Activated gamma-delta T cell treated with anti-CD3 and anti-CD28 coated beads, Interleukin-2, amount 50 U/mL, for 16 hours (primary cell): ENCODE measurements at places on chromosomes 16 and 17.

DNA sequence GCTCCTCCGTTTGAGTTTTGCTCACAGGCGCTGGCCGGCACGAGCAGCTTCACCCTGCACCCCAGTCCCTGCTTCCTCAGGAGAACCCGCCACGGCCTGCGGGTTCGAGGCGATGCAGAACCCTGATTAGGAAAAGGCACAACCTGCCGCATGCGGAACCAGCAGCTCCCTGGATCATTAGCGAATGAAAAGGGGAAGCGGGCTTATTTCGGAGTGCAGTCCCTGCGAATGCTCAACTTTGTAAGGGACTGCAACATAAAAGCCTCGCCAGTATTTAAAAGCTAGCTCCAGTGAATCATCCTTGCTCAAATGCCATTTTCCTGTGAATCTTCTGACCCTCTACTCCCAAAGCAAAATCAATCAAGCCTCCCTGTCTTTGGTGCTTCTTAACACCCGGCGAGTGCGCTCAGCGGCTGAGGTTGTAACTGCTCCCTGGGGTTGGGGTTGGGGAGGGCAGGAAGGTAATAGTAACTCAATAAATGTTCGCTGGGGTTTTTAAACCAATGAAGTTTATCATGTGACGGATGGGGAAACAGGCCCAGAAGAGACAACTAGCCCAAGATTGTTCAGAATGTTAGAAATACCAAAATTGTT is 678 bp upstream of the AKAP10 start:
- no peak for DNase-seq

- no peak for DNase-seq
Observed at GRCh38 chr16:56269811-56270684, 78.8 kb downstream of the GNAO1 start.

- DNase-seq: no peak
Observed at GRCh38 chr17:61647047-61647446, 56.0 kb upstream of the NACA2 start.

DNA sequence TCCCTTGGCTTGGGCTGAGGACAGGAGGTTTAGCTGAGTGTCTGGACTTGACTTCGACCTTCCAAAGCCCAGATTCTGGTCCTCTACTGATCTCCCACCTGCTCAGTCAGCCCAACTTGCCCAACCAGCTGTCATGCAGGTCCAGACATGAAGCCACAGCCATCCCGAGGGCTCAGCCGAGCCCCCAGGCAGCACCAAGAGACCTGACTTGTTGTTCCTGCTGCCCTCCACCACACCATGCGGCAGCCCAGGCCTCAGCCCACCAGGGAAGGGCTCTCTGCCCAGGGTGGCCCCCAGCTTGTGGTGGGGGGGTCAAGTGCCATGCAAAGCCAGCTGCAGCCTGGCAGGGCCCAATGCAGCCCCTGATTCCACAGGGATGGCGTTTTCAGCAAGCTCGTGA is 17.2 kb upstream of the CACNG4 start:
- no peak for DNase-seq

GRCh38 chr16:54928016-54928356 is 2.7 kb upstream of the IRX5 start:
- no peak for DNase-seq

- DNase-seq: no peak
Observed at GRCh38 chr16:15747937-15748336, 97.9 kb downstream of the NDE1 start.

- DNase-seq: no peak
Observed at GRCh38 chr17:78607038-78607437, 29.8 kb upstream of the DNAH17 start.

- no peak for DNase-seq
Observed at GRCh38 chr16:3274490-3274889, 8.8 kb upstream of the ZNF263 start.

- no peak for DNase-seq
Observed at GRCh38 chr16:87178977-87179376, 138.2 kb downstream of the C16orf95 start.

DNA sequence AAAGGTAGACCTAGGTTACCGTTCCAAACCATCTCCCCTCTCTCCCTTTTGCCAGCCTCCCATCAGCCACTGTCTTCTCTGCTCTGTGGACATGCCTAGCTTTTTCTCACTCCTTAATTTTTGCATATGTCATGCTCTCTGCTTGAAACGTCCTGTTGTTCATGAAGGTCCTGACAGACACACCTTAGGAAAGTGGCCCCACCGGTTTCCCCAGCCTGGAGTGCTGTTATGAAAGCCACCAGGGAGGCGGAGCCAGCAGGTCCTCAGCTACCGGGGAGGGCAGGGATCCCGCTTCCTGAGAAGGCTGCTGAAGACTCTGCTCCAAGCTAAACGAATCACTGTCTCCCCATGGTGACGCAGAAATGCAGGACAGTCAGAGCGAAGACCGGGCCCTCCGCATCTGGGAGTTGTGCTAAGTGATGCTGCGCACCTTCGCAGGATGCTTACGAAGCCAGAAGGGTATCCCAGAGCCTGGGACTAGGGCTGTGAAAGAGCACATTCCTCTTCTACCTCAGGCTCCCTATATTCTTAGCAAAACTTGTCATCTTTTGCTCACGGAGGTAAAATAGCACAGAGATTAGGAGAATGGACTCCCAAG is 2.3 kb upstream of the SLC16A11 start:
- DNase-seq: no peak

- no peak for DNase-seq
Observed at GRCh38 chr16:68605746-68606145, 39.4 kb upstream of the CDH3 start.

DNA sequence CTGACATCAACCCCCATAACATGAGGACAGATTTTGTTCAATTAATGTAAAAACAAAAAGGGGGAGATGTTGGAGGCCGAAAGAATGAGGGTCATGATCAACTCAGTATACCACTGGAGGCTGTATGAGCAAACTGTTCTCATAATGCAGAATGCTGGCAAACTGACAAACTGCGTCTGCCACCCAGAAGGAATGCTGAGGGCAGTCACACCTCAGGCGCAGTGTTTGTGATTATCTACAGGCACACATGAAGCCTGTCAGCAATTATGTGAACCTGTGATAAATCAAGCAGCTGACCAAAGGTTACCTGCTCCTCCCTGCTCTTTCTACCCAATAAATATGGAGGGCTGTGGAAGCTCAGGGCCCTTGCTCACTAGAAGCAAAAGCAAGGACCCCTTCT is 27.3 kb downstream of the CD300LG start:
- DNase-seq: no peak

GRCh38 chr17:48295362-48296288 is 134.4 kb downstream of the SKAP1 start:
- no peak for DNase-seq

DNA sequence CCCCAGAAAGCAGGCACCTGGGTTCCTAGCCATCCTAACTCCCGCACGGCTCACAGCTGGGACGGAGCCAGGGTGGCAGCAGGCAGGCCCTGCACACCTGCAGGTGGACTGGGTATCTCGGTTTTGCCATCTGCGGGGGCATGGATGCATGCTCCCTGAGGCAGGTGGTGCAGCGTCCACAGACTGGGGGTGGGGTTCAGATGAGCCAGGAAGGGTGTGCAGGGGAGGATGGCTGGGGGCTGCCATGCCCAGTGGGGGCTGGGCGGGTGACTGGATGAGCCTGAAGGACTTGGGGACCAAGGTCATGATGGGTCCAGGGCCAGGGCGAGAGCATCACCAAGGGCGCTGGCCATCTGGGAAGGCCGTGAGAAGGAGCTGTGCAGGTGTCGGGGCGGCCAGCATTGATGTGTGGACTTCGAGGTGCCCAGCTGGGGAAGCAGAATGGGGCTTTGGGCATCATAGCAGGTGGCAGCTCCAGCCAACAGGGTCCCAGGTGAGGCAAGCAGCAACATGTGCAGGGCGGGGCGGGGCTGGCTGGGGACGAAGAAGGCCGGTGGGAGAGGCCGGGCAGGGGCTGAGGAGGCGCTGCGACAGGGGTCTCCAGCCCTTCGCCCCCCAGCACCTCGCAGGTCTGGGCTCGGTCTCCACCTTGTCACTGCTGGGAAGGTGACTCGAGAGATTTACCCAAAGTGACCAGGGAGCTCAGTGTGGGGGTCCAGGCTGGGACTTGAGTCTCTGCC is 41.0 kb upstream of the ZNF469 start:
- DNase-seq: no peak

- DNase-seq: no peak
Observed at GRCh38 chr16:75250809-75251279, 580 bp downstream of the BCAR1 start.

DNA sequence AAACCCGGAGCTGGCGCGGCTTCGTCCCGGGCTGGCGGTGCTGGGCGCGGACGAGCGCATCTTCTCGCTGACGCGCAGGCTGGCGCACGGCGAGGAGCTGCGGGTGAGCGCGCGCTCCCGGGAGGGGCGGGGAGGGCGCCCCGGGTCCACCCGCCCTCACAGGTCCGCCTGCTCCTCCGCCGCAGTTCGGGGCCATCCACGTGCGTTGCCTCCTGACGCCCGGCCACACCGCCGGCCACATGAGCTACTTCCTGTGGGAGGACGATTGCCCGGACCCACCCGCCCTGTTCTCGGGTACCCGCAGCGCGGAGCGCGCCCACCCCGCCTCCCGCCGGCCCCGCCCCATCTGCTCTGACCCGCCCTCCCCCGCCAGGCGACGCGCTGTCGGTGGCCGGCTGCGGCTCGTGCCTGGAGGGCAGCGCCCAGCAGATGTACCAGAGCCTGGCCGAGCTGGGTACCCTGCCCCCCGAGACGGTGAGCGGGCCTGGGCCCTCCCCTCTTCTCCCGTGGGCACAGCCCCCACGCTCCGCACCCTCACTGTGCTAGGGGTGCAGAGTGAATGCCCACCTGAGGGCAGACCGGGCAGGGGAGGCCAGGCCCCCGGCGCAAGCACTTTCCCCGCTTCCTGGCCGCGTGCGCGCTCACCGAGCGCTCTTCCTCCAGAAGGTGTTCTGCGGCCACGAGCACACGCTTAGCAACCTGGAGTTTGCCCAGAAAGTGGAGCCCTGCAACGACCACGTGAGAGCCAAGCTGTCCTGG is 1.4 kb downstream of the HAGHL start:
- no peak for DNase-seq

DNA sequence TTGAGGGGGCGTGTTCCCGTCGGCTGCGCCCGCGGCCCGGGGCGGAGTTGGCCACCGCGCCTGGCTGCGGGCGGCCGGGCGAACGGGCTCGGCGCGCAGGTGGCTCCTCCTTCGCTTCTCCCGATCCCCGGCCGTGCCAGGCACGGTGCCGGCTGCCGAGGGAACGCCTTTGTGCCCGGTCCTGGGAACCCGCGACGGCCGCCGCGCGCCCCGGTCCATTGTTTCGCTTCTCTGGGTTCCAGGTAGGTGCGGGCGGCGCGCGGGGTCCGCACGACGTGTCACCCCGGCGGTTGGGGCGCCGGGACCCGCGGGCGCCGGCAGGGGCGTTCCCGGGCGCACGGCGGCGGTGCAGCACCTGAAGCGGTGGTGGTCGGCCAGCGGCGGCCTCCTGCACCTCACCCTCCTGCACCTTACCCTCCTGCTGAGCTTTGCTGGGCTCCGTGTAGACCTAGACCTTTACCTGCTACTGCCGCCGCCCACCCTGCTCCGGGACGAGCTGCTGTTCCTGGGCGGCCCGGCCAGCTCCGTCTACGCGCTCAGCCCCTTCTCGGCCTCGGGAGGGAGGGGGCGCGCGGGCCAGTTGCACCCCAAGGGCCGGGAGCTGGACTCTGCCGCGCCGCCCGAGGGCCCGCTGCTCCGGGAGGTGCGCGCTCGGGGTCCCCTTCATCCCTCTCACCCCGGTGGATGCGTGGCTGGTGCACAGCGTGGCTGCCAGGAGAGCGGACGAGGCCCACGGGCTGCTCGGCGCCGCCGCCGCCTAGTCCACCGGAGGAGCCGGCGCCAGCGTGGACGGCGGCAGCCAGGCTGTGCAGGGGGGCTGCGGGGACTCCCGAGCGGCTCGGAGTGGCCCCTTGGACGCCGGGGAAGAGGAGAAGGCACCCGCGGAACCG is 99.9 kb downstream of the EFCAB13 start:
- DNase-seq: no peak

- DNase-seq: no peak
Observed at GRCh38 chr17:2975469-2975958, 87.9 kb downstream of the OR1D5 start.
